ENCODE measurements at places on chromosomes 4 and X.

DNA sequence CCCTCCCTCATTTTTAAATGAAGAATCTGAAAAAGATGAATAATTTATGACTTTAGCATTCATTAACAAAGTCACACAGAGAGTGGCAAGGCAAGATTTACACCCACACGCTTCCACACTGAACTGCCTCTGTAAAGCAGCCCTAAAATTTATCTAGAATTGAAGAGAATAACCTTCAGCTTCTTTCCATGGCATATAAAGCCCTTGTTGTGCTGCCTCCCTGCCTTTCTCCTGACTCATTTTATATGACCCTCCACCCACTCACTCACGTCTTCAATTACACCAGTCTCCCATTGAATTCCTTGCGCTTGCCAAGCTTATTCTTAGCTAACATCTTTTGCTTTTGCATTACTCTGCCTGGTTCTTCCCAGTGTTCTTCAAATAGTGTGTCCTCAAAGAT lies 2649.3 kb downstream of the PCDH7 start:
- no peak for DNase-seq

DNA sequence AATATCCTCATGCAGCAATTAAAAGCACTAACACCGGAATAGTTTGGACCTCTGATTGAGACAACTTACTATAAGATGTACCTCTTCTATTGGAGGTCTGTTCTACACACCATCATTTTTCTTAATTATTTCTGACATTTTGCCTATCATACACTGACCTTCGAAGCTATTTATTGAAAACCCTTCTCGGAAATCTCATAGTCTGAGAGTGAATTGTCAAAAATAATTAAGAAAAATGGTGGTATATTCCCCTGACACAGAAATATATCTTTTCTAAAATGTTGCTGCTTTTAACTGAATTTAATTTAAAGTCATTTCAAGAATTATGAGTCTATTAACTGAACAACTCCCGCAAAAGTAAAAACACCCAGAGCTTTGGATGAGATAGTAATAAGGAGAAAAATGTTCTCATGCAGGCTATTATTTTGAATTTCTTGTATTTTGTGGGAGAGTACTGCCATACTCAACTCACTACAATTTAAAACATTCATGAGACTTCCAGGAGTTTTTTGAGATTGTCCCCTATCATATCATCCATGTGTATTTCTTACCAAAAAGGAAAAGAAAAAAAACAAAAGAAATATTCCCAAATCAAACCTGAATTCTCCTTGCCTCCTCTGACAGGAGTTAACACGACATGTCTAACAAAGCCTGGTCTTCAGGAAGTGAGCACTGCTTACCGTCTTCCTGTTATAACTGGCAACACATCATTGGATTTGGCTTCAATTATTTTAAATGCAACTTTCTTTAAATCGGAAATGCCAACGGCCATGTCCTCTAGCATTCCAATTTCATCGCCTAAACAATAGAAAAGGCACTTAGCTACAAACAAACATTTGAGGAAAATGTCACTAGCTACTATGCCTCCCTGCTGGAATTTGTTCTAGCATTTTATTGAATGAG lies 485.3 kb downstream of the IL15 start:
- no peak for DNase-seq

GRCh38 chr4:167688660-167689142 lies 403.6 kb upstream of the ANXA10 start:
- DNase-seq: no peak

DNA sequence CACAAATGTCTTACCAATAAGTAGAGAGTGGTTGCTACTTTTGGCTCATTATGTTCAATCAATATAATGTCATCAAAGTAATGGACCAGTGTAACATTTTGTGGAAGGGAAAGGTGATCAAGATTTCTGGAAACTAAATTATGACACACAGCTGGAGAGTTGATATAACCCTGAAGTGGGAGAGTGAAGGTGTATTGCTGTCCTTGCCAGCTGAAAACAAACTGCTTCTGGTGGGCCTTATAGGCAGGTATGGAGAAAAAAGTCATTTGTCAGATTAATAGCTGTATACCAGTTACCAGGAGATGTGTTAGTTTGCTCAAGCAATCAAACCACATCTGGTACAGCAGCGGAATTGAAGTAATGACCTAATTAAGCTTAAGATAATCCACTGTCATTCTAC lies 17.3 kb upstream of the GUCY1B1 start:
- DNase-seq: no peak

DNA sequence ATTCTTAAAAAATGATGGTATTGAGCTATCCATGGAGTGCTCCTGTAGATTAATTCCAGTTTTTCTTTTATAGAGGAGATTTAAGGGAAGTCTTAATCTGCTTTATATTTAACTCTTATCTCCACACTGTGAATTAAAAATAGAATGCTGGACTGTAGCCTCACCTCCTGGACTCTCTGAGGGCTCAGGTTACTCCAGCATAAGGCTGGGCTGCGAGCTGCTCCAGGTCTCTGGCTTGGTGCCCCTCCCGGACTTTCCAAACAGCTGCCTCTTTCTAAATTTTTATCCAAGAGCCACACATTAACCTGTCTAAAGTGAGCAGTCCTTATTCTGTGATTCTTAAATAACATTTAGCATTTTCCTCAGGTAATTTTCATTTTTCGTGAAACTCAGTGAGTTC lies 218.7 kb upstream of the JADE1 start:
- no peak for DNase-seq

GRCh38 chr4:111959222-111959621 lies 186.0 kb upstream of the FAM241A start:
- no peak for DNase-seq

DNA sequence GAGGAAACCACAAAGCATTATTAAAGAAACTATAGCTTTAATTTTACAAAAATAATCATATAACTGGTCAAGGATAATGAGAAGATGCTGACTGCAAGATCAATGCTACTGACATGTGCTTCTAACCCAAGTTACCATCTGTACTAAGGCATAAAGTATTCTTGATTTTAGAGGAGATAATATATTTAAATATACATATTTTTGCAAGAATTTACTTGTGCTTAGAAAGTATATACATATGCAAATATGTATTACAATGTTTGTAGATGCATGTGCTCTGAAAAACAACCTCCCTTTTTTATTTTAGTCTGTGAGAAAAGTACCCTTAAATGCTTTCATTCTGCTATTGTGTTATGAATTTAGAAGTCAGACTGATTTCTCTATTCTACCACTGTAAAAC lies 740.7 kb upstream of the SLIT2 start:
- no peak for DNase-seq

DNA sequence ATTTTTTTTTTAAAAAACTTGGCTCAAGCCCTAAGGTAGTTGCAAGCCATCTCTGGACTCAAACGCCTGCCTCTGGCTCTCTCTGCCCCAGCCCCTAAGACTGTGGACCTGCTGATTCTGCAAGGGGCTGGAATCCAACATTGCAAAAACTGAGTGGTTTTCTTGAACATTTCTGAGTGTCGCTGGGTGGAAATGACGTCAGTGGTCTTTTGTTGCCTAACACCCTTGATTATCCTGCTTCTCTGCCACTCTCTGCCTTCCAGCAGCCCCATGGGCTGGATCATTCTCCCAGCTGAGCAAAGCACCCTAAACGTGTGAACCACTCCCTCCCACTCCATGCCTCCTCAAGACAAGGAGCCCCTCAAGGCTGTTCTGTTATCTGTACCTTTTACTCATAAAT lies 16.6 kb downstream of the BST1 start:
- peak; percentile 57 for DNase-seq

GRCh38 chrX:15207994-15208393 lies 61.9 kb downstream of the ASB9 start:
- no peak for DNase-seq

DNA sequence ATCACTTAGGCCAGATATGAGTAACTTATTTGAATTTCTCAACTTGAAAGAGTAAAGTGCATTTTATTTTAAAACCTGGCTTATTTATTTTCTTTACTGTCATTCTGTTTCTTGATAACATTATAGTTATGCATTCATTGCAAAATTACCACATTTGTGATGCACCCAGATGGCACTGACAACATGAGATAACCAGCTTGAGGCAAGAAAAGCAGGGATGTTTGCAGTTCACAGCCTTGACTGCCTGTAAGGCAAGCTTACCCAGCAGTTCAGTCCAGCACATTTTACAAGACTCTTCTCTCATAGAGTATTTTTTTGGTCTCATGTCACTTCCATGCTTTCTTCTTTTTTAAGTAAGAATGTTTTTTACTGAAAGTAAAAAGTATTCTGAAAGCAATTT lies 25.3 kb upstream of the EPGN start:
- DNase-seq: no peak

DNA sequence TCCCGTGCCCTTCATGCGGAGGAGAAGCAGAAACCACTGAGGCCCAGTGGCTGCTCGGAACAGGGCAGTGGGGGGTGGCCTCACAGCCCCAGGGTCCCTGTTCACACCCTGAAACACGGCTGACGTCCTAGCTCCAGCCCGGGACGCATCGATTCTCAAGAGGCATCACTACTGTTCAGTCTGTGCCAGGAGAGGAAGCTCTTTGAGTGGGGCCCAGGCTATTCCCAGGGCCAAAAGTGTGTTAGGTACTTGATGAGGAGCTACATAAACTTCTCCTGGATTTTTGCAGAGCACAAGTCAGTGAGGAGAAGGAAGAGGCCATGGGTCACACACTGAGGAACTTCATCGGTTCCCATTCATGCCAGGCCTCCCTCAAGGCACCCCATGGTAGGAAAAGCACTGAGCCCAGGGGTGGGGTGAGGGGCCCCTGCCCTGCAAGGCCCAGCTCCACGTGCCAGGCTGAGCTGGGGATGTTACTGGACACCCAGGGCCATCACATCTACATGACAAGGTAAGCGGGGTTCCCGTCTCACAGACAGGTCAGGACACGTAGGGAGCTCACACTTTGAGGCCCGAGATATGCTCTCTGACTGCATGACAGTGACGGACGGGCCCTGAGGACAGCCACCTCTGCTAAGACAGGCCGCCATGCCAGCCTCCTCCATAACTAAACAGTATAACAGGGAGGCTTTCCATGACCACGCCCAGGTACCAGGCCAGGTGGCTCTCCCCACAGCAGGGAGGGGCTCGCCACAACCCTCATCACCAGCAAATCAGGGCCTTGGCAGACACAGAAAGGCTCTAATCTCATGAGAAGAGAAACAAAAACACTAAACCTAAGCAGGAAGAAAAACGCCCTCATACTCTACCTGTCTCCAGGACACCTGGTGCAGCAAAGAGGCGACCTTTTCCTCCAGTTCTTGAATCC lies 12.4 kb downstream of the TNIP2 start:
- DNase-seq: no peak

- DNase-seq: no peak
These were observed 54.2 kb downstream of the RPS3A start for GRCh38 chr4:151153585-151153984.

DNA sequence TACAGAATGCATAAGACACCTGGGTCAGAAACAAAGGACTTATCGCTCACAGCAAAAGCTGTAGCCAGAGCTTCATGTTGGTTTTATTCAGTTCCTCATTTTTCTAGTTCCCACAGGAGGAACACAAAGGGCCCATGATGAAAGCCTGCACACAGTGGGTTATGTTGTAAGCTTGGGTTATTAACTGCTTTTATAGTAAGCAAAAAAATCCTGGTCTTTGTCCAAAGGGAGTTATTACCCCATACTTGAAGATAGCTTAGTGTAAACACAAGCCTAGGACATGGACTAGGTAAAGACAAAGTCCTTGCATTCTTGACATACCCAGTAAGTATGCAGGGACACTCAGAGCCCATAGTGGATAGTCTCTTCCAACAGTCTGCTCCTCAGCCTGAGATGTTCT lies 11.7 kb downstream of the BBS12 start:
- peak; percentile 95 for DNase-seq

DNA sequence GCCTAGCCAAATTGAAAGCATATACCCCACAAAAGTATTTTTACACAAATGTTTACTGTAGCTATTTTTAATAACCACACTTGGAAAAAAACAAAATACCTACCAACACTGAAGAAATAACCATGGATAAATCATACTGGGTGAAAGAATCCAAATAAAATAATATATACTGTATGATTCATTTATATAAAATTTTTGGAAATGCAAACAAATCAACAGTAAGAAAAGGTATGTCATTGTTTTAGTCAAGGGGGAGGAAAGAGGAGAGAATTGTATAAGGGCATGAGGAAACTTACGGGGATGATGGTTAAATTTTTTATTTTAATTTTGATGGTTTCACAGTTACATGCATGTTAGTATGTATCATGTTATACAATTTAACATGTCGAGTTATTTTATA lies 557.8 kb downstream of the TECRL start:
- no peak for DNase-seq

DNA sequence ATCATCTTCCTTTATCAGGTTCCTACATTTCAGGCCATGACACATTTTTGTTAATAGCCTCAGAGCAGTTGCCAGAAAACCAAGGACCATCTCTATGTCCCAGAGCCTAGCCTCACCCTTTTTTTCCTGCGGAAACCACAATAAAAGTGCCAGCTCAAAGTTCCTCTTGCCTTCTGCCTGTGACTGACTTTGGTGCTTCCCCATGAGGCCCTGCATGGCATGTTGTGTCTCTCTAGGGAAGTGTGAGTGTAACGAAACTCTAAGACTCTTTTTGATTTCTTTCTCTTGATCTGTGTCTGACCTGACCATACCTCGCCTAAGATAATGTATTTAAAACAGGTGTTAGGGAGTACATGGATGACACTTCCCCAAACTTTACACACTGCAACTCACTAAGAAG lies 642.3 kb upstream of the BOD1L1 start:
- DNase-seq: peak; percentile 59

GRCh38 chr4:87251106-87251505 lies 30.7 kb upstream of the KLHL8 start:
- no peak for DNase-seq

- DNase-seq: no peak
These were observed 95.7 kb downstream of the SH2D1A start for GRCh38 chrX:124441971-124442590.
